ENCODE measurements at places on chromosomes 2 and 18.

DNA sequence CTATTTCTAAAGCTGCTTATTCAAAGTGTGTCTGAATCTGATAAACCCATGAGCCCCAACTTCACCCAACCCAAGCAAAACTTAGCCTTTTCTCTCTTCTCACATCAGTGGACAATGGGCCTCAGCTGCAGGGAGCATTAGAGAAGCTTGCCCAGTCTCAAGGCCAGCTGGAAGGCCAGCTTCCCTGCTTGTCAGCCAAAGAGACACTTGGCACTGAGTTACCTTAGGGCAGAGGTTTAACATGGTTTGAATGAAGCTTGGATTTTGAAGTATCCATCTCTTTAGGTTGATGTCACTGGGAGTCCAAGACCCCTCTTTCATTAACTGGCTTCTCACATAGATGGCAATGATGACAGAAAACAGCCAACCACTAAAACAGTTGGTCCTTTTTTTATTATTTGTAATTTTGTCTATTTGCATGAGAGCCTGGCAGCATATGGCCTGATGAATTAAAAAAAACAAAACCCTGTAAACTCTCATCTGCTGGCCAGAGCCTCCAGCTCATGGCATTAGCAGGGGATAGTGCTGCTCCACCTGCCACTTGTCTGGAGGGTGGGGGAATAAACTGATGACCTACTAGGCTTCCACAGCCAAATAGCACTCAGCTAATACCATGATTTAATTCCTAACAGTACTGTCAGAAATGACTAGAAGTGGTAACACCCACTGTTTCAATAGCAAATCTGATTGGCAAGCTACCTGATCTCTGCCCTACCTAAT lies 137.0 kb downstream of the UBE2E3 start:
- no peak for DNase-seq

GRCh38 chr18:24014986-24015638 lies 558 bp downstream of the TTC39C start:
- DNase-seq: no peak

GRCh38 chr2:203740871-203741281 lies 34.4 kb downstream of the CD28 start:
- DNase-seq: no peak

- DNase-seq: no peak
These were observed 389.6 kb upstream of the CDH19 start for GRCh38 chr18:66993492-66993891.

DNA sequence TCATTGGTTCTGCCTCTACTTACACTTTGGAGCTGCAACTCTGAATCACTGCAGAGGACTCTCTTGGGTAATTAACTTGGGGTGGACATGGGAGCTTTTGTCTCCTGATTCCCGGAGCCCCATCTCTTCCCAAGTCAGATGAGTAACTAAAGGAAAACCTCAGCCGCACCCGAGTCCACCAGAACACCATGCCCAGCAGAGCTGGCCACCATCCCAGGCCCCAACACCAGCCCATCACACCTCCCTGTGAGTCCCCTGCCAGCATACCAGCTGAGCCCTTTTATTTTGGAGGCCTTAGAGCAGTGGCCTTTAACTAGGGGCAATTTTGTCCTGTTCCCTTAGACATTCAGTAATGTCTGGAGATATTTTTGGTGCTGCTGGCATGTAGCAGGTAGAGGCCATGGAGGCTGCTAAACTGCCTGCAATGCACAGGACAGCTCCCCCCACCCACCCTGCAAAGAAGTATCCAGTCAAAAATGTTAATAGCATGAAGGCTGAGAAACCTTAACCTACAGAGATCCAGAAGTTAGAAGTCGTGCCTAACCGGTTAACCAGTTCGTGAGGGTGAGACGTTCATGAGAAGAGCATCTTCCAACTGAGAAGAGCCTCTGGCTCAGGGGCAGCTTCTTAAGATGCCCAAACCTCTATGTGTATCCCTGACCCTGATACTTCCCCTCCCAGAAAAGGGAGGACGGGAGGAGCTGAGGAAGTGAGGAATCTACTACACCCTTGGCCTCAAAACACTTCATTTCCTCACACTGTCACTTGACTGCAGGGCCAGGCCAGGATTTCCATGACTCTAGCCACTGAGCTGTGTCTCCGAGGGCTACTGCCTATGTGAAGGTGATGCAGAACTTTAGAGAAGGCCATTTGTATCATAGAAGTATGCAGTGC lies 139.9 kb upstream of the EPAS1 start:
- no peak for DNase-seq

Data from osteocyte (in vitro differentiated cells).